ENCODE measurements at places on chromosomes 4 and X.
A peak's percentile ranks its signal among the peaks of the same experiment; 100 is the strongest.

- no peak for DNase-seq
These were observed 10.2 kb upstream of the INTU start for GRCh38 chr4:127622621-127622920.

- DNase-seq: no peak
These were observed 7.8 kb upstream of the RRAGB start for GRCh38 chrX:55709735-55710134.

GRCh38 chr4:183658362-183659028, 490 bp downstream of the RWDD4 start:
- peak; percentile 59 for DNase-seq

DNA sequence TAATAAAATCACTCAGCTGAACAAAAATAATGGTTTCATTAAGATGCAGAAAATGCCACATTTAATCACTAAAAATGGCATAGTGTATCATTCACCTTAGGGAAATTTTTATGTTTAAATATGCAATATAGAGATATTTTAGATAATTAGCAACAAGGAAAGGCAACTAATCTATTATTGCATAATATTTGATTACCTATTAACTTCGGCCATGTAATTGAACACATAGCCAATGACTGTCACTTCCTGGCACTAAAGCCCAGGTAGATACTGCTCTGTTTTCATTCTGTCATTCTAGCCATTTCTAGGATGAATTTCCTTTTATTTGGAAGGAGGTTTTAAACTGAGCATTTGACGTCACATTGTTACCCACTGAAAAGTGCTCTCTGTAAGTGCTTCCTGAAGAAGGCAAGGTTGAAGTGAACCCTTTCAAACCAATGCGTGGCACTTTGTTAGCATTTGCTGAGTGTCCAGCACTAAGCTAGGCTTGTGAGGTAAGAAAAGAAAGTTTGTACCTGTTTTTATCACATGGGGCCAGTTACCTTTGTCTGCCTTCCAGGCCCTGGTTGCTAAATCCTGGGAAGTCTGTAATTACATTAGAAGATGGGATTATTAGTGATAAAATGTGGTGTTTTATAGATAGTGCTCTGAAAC, 67.8 kb upstream of the LSM6 start:
- DNase-seq: no peak

GRCh38 chrX:153485396-153486080, 9.2 kb upstream of the BGN start:
- no peak for DNase-seq

DNA sequence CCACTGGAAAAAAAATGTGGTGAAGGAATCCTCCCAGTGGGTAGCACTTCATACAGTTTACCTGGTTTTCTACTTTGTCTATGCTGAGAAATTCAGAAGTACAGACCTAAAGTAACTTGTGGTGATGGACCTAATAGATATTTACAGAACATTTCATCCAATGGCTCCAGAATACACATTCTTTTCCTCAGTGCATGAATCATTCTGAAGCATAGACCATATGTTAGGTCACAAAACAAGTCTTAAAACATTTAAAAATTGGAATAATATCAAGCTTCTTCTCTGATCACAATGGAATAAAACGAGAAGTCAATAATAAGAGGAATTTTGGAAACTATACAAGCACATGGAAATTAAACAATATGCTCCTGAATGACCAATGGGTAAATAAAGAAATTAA, 450.1 kb upstream of the INTU start:
- peak; percentile 34 for DNase-seq

- no peak for DNase-seq
These were observed 55.2 kb downstream of the CLNK start for GRCh38 chr4:10629394-10629793.

GRCh38 chr4:114077610-114078009, 98.2 kb upstream of the ARSJ start:
- peak; percentile 93 for DNase-seq

DNA sequence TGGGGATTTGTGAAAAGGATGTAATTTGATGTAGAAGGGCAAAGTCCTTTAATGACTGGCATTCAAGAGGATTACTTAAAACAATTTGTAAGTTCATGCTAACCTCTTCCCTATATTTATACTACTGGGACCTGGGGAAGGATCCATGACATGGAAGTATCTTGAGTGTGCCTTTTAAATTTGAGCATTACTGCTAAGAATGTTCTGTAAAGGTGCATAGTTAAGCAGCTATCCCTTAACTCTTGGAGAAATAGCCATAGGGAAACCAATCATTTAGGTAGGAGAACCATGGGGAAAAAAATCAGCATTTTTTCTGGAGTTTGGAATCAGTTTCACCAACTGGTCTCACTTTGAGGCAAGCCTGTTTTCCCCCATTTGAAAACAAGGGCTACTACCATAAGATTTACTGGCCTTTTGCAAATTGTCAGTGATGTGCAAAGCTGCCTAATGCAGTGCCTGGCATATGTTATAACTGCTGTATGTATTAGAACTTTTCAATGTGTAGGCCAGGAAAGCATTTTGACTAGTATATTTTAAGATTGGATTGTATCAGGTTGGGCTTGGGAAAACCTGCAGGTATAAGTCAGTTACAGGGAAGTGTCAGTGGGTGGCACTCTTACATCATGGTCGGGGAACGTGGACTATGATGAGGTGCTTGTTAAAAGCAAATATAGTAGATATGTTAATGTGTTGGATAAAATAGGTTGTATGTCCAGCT, 72.1 kb downstream of the PRSS12 start:
- DNase-seq: peak; percentile 72

- DNase-seq: no peak
These were observed 231.9 kb upstream of the BCOR start for GRCh38 chrX:40329616-40330015.
